Activated CD4-positive, CD25-positive, alpha-beta regulatory T cell (primary cell): ENCODE measurements at places on chromosomes 2 and 18.

DNA sequence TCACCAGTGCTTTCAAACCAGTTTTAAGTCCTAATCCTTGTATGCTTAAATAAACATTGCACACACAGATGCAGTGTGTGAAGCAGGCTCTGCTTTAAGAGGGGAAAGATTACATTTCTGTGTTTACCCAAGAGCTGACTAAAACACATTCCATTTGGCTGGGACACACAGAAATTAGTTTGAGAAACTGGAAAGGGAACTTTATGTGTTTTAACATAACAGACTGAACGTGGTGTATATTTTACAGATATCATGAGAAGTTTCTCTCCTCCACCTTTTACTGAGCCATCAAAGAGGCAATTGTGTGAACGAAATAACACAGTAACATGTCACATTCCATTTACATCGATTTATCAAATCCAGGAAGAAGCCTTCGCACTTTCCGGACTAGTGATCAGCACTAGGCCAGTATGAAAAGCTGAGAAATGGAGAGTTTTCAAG is 121.8 kb downstream of the MAIP1 start:
- DNase-seq: no peak

DNA sequence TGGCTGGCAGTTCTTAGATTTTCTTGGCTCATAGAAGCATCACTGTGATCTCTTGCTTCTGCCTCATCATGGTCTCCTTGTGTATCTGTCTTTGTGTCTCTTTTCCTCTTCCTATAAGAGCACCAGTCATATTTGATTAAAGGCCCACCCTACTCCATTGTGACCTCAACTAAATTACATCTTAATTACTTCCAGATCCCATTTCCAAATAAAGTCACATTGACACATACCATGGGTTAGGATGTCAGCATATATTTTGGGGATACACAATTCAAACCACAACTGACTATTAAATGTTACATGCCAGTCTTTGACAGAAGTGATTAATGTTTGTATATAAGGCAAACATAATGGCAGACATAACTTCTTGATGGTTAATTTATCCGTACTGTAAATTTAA is 27.3 kb upstream of the TMX3 start:
- no peak for DNase-seq

- DNase-seq: no peak
Measured at GRCh38 chr2:21590026-21590690, 466.4 kb downstream of the TDRD15 start.

GRCh38 chr2:168180914-168181313 is 66.5 kb downstream of the STK39 start:
- DNase-seq: no peak

DNA sequence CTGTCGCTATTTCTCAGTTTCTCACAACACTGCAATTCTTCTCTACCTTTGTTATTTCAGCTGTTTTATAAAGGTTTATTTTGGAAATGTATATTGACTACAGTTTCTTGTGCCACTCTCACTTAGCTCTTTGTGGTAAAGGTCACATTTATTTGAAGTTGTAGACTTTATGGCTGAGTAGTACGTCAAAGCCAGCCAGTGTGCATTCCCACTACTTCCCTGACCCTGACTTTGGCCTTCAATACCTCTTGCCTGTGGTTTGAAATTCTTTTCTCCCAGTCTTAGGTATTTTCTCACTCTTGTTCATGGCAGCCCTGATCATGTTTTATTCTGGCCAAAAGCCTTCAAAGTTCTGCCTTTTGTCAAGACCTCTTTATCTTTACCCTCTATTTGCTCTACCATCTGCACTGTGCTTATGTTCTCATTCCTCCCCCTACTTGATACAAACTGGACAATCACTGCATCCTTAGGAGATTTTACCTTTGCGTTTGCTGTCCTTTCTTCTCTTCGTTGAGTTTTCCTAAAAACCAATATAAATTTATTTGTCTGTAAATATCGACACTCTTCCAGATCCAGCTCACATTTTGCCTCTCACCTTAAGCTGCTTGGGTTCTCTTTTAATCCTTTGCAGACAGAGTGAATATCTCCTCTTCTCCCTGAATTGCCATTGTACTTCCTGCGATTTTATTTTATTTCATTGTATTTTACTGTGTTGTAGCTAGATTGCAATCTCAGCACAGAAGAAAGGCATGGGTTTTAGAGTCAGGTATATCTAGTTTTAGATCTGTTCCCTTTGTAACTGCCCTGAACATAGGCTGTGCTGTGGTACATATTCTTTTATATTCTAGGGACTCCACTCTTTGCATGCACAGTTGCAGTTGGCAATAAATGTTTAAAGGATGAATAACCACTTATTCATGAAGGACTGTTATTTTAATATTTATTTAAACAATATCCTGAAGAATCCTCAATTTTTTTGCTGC is 31.2 kb downstream of the GULP1 start:
- DNase-seq: no peak

GRCh38 chr2:11133238-11133935 is 21.9 kb upstream of the SLC66A3 start:
- no peak for DNase-seq

DNA sequence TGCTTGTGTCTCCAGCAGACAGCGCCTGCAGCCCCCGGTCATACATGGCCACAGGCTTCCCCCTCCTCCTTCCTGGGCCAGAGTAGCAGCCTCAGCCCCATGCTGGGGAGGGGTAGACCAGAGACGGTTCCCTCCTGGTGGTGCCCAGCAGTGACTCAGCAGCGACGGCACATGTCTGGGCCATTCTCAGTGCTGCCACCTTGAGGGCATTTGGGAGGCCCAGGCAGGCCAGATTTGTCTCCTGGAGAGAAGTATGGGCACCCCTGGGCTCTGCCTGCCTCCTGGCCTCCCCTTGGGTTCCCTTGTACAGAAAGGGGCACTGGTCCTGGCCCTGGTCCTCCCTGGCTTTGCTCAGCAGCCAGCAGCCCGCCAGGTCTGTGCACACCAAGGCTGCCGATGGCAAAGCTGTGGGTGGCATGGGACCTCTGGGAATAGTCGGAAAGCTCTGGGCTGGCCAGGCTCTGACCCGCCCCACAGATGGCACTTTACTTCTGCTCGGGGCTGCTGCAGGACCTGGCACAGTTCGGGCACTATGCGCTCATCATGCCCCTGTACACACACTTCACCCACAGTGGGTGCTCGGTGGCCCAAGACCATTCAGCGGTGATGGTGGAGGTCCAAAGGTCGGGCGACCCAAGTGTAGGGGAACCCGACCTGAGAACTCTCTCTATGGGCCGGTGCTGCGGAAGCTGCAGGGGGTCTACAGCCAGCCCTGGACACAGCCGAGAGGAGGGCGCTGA is 11.4 kb upstream of the ALPI start:
- DNase-seq: peak; percentile 42

DNA sequence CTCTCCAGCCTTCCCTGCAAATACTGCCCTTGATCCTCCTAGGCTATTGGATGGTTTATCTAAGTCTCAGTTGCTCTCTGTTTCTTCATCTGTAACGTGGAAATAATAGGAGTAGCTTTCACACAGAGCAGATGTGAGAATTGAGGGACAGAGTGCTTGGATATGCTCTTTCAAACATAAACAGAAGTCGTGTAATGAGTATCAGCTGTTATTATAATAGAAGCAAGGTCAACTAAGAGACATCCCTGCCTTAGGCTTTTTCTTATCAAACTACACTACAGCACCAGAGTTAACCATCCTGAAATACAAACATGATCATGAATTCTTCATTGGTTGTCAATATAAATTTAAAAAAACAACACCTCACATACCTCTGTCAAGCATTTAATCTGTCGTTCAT is 138.2 kb downstream of the DOK6 start:
- DNase-seq: no peak

GRCh38 chr18:24497031-24497754 is 36.8 kb downstream of the HRH4 start:
- DNase-seq: no peak

- DNase-seq: no peak
Measured at GRCh38 chr2:86624267-86624547, 542 bp upstream of the RNF103 start.

DNA sequence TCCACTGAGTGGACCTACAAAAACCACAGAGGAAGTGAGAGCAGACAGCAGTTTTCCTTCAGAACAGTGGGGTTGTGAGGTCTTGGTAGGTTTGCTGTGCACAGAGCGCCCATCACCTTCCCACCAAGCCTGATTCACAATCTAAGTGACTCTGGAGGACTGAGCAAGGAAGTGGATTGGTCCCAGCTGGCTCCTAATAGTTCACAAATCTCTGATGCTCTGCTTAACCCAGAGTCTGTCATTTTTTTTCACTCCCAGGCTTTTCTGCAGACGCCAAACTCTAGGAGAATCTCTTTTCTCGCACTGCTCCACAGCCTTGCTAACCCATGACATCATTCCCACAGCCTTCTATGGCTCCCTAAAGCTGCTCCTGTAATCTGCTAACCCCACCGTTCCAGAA is 280.4 kb downstream of the C1D start:
- DNase-seq: no peak

DNA sequence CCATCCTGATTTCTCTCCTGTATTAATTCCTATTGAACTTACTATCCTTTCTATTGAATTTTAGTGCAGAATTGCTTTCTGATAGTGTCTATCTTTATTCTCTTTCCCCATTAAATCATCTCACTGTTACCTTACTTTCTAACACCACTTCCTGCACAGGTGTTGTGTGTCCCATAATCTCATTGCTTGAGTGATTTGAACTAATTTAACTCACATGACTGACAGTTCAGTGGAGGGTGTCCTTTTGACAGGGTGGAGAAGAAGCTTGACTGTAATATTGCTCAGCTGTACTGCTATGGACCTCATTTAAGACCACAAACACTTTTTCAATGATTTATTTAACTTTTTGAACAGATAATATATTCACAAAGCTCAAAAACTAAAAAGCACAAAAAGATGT is 211.8 kb downstream of the NRXN1 start:
- DNase-seq: no peak

GRCh38 chr2:70469435-70469834 is 84.2 kb downstream of the TGFA start:
- DNase-seq: no peak

DNA sequence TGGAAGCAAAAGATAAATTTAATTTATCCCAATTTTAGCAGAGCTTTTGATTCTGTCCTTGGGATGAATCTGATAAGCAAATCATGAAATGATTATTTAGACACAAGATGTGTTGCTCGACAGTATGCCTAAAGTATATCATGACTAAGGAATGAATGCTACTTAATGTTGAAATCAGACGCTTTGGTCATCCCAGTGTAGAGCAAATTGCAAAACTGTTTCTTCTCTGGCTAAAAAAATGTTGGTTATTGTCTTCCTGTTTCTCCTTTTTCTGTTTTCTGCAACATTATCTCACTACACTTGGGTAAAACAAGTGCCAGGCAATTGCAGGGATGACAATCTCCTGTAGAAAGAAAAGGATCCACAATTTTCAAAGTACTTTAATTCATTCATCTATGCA is 66.4 kb downstream of the BABAM2 start:
- DNase-seq: no peak

DNA sequence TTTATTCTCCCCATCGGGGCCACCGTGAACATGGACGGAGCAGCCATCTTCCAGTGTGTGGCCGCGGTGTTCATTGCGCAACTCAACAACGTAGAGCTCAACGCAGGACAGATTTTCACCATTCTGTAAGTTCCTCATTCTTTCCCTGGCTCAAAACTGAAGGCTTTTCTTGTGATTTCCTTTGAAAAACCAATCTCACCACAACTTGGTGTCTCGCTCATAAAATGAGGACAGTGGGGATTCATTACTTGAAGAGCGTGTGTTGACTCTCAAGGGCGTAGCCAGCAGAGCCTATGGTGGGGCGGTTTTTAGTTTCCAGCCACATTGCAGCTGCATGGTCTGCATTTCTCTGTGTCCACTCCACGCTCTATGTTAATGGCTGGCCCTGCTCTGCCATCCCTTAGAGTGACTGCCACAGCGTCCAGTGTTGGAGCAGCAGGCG is 29.0 kb downstream of the SLC1A4 start:
- no peak for DNase-seq

DNA sequence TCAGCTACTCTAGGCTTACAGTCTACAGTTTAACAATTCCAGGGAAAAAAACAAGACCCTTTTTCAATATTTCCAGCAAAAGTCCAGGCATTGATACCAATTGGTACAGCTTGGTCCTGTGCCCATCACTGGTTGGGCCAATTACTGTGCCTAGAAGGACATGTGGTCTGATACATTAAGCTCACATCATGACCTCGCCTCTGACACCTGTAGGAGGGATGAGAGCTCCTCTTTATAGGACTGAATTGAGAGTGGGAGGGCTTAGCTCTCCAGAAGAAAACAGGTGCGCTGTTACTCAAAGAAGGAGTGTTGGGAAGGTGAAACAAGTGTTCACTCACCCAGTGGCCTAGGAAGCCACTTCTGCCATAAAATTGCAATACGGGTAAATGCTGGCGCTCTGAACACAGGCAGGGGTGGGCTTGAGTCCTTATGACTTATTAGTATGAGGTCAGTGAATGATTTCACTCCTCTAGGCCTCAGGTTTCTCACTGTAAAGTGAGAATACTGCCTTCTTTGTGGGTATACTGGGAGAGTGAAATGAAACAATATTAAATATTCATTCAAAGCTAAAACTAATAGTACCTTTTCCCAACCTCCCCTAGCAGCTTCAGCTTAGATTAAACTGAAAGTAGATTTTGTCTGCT is 49.7 kb downstream of the RABL2A start:
- DNase-seq: no peak

DNA sequence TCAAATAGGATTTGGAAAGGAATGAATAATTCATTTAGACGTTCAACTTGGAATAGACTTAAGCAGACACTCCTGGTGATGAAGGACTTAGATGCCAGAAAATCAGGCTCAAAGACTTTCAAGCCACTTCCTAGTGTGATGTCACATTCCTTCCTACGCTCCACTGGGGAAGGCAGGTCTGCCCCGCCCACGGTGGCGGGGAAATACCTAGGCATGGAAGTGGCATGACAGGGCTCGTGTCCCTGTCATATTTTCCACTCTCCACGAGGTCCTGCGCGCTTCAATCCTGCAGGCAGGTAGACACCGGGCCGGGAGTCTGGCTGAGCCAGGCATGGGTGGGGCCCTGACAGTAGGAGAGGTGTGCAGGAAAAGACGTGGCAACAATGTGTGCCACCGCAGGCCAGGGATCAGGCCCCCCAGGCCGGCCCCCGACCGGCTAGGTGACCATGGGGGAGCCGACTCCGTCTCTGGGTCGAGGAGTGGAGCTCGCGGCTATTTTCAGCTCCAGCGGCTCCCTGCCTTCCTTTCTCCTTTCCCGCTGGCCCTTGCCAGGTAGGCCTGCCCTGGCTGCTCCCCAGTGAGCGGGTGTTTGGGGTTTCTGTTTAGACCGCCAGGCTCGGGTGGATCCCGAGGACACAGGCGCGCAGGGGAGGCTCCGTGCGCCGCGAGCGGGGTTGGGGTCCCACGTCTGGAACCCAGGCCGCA is at the start of gene IL1RL2:
Gene IL1RL2 (plus strand): TSS at position 233 of the 705 bp plus-strand sequence. CDS start 845 bp downstream, outside the sequence.
- DNase-seq: no peak

GRCh38 chr2:134457765-134458472 is 204.0 kb downstream of the MGAT5 start:
- no peak for DNase-seq

DNA sequence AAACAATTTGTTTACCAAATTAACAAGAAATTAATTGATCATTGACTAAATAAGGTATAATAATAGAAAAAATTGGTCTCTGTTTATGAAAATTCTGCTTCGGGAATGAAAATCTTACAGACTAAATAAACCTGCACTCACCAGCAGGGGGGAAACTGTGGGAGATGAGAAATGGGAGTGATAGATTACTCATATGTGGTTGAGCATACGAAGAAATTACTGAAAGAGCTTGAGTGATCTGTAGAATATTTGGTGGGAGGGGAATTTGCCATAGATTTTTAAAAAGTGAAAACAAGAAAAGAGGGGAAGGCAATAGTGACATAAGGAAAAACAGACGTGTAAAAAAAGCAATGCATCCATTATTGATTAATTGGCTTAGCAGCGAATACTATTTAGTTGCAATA is 2.2 kb downstream of the HMSD start:
- DNase-seq: no peak

- DNase-seq: no peak
Measured at GRCh38 chr2:108324531-108325255, 36.0 kb downstream of the SULT1C2 start.
